Thoracic aorta (tissue), 2 donors: ENCODE measurements at places on chromosomes 16 and 17. TPM values are rescaled to one million over a fixed set of nuclear protein-coding genes. Genes with fewer than 3 reads are reported as not detected.

The KRT23 gene
- 0.54 TPM for total RNA-seq

The SKAP1 gene
- total RNA-seq = 2.6 TPM

DNA sequence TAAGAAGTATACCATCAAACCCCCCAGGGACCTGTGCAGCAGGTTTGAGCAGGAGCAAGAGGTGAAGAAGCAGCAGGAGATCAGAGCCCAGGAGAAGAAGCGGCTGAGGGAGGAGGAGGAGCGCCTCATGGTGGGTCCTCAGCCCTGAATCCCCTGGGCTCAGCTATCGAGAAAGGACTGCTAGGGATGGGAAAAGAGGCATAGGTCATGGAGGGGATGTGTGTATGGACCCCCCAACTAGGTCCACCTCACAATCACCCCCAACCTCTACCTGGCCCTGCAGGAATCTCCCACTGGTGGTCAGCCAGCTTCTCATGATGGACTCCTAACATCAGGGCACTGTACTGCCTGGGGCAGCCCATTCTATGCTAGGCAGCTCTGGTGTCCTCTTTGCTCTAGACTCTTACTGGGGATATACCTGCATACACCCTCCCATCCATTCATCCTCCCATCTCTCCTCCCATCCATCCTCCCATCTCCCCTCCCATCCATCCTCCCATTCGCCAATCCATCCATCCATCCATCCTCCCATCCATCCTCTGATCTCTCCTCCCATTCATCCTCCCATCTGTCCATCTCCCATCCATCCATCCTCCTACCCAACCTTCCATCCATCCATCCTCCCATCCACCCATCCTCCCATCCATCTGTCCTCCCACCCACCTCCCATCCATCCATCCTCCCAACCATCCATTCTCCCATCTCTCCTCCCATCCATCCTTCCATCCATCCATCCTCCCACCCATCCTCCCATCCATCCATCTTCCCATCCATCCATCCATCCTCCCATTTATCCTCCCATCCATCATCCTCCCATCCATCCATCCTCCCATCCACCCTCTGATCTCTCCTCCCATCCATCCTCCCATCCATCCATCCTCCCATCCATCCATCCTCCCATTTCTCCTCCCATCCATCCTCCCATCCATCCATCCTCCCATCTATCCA lies 10.6 kb downstream of the DRC7 start:
- DNase-seq = no peak

DNA sequence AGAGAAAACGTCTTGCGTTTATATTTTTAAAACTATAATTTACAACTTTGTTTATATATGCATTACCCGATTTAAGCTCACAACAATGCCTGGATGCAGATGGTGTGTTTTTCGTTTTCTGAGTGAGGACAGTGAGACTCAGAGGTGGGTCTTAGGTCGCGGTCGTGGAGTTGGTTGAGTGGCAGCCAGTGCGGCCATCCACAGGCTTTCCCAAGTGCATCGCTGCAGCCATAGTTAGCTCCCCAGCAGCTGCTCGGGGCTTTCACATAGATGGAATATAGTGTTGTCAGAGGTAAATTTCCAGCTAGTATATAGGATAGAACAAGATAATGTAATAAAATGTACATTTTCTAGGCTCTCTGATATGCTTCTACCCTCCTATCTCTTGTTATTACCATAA lies 417.8 kb downstream of the CDH13 start:
- no peak for DNase-seq

GRCh38 chr17:79840269-79840988 lies 1.2 kb upstream of the CBX4 start:
- no peak for DNase-seq

The KIFC3 gene
- 109 TPM for total RNA-seq

GRCh38 chr17:69061721-69062556 lies 1.2 kb upstream of the ABCA9 start:
- no peak for DNase-seq

DNA sequence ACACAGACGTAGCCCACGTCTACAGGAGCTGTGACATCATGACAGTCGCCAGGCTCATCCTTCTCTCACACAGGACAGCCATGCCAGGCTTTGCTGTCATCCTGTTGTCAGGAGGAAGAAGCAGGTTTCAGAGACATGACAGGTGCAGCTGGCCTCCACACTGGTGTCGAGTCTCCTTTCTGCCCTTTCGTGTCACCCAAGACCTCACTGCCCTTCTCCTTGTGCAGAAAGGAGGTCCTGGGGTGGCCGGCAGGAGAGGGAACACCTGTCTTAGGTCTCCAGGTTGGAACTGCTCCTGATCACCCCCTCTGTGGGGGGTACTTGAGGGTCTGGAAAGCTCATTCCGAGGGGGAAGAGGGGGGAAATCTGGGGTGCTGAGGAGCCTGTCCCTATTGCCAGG lies 41.6 kb upstream of the IRF8 start:
- no peak for DNase-seq

DNA sequence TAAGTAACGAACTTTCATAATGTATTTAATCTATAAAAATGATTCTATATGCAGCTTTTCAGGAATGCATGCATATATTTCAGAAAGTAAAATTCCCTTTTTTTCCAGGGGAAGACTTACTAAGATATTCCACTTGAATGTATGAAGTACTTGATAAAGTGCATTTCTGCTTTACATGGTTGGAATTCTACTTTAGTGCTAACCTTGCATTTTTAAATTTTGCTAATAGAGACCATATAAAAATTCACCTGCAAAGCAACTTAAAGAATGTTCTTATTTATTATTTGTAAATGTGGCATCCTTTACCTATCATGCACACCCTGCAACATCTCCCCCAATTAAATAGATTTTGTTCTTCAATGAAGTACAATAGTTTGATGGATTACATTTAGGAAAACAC lies 392.8 kb downstream of the KCNJ2 start:
- no peak for DNase-seq
